Stimulated activated CD8-positive, alpha-beta memory T cell treated with anti-CD3 and anti-CD28 coated beads, Interleukin-15, amount 100 ng/mL, for 48 hours (primary cell): ENCODE measurements at places on chromosomes 4 and X.

DNA sequence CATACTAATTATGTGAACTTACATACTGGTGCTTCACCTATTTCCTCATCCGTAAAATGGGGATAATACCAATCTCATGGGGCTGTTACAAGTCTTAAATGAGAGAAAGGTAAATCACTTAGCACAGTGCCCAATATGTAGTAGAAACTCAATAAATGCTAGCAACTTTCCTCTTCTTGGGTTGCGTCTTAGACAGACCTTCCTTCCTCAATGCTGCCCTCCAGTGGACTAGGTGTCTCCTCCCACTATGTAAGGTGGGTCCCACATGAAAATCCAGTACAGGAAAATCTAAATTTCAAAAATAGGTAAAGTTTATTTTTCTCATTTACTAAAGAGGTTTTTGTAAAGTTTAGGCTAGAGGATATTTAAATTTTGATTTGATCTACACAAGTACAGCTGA is 20.6 kb downstream of the ZDHHC9 start:
- DNase-seq: no peak

DNA sequence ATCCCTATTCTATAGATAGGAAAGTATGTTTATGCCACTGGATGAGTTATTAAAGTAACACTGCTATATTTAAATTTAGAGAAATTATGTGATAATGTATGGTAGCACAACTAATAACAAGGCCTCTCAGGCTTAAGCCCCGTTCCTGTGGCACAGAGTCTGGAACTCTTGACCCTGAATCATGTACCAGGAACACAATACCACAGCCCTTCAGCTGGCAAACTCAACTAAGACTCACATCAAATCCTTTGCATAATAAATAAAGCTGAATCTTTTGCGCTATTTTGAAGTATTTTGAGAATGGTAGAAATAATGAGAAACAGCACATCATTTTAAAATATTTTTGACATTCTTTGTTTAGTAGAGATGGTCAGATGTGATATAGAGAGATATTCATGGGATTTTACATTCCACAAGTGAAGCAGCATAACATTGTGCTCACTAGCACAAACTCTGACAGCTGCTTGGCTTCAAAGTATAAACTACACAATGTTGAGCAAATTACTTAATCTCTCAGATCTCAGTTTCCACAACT is 478.4 kb upstream of the FAM241A start:
- DNase-seq: no peak

DNA sequence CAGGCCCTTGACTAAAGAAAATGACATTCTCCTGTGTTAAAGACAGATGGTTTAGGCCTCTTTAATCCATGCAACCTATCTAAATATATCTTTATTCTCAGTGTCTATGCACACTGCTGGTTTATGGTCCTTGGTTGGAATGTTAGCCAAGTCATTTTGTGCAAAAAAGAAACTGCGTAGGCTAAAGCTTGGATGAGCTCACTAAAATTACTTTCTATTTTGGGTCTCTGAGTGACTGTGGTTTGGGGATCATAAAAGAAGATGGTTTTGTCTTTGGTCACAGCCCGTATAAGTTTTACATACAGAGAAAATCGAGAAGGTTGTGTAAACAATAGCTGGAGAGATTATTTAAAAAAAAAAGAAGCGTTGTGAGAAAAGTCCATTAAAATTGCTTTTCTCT is 443.6 kb downstream of the UBE2NL start:
- DNase-seq: no peak

DNA sequence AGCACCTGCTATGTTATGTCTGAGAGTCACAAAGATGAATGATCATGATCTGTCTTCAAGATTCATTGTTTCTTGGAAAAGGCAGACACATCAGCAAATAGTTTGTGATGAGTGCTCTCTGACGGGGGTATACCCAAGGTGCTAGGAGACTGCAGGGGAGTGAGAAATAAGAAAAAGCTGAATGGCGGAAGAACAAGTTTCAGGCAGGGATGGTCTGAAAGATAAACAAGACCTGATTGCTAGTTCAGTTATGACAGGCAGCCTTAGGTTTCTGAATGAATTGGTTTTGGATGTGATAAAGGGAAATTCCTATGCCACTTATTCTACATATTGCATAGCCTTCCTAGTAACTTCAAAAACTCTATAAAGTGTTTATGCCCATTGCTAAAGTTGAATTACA is 327.0 kb upstream of the DKK2 start:
- no peak for DNase-seq
